ENCODE measurements at places on chromosomes 7 and 10. TPM values are rescaled to one million over a fixed set of nuclear protein-coding genes. Genes with fewer than 3 reads are reported as not detected.

DNA sequence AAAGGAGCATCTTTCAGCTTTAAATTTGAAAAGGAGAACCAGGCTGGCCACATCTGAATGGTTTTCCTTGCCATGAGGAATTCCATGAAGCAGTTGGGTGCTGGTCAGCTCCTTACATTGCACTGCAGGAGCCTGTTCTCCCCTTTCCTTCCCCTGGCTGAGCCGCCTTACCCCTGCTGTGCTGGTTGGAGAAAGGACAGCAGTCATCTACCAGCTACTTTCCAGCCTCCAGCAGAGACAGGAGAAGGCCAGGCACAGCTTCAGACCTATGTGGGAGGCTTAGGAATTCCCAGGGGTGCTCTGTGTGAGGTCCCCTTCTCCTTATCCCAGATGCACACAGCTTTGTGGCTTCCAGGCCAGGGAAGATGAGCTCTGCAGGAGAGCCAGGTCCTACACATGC lies 4.7 kb downstream of the C10orf71 start:
- DNase-seq = no peak
- no peak overlapping the region for H3K4me3 ChIP-seq
- no peak overlapping the region for H3K27ac ChIP-seq
- no peaks in the 10 kb centered on the region for H3K4me1 ChIP-seq
- H3K36me3 ChIP-seq = no peaks in the 10 kb centered on the region

- no peak overlapping the region for H3K27ac ChIP-seq
- H3K27me3 ChIP-seq = no peaks in the 10 kb centered on the region
- H3K36me3 ChIP-seq = no peaks in the 10 kb centered on the region
- DNase-seq = no peak
- no peaks in the 10 kb centered on the region for H3K4me1 ChIP-seq
Measured at GRCh38 chr10:62112963-62113362, 155.7 kb downstream of the RTKN2 start.

DNA sequence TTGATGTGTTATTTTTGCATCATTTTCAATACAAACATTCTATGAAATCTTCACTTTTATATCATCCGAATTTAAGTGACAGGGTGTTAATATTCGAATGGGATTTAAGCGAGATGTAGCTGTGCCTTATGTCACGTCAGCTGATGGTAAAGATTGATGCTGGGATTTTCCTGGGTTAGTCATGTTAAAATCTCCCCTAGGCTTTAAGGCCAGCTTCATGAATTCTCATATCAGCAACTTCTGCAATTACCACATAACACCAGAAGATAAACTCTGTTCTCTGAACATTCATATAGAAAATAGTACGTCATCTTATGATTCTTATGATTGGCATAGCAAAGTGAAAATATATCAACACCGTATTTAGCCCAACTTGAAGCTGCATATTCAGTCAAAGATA lies 669.2 kb downstream of the PCDH15 start:
- no peak overlapping the region for H3K27ac ChIP-seq
- H3K4me3 ChIP-seq = no peak overlapping the region
- H3K27me3 ChIP-seq = no peaks in the 10 kb centered on the region

GRCh38 chr7:1861799-1862458 lies 191.9 kb downstream of the ELFN1 start:
- no peak for DNase-seq
- H3K4me1 ChIP-seq = no peaks in the 10 kb centered on the region
- H3K36me3 ChIP-seq = no peaks in the 10 kb centered on the region
- no peak overlapping the region for H3K4me3 ChIP-seq
- H3K27ac ChIP-seq = no peak overlapping the region
- no peaks in the 10 kb centered on the region for H3K27me3 ChIP-seq

The PI4K2A gene
- 11.0 TPM for total RNA-seq

The LRRD1 gene
- total RNA-seq = not detected

The TRIM56 gene
- 47.9 TPM for total RNA-seq

GRCh38 chr7:157612664-157613561 lies 276.1 kb downstream of the DNAJB6 start:
- no peak overlapping the region for H3K27ac ChIP-seq
- peak; percentile 29 for DNase-seq
- no peaks in the 10 kb centered on the region for H3K27me3 ChIP-seq
- no peaks in the 10 kb centered on the region for H3K4me1 ChIP-seq
- H3K4me3 ChIP-seq = peak overlapping the region; percentile 45

GRCh38 chr7:116741625-116742316 lies 69.8 kb downstream of the MET start:
- DNase-seq = no peak
- H3K36me3 ChIP-seq = no peaks in the 10 kb centered on the region
- H3K4me3 ChIP-seq = no peak overlapping the region
- H3K27ac ChIP-seq = no peak overlapping the region

DNA sequence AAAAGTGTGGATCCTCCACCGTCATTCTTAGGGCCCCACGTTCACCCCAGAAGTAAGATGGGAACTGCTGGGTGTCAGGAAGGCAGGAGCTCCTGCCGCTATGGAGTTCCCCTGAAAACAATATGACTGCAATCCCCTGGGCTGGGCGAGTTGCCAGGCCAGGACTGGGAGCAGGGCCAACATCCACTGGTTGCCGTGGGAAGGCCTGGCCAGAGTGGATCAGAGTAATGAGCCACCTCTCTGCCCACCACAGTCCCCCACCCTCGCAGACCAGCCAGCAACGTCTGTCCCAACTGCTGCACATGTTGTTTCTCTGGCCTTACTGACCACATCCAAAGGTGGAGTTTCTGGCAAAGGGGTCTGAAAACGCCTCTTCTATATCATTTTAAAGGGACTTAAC lies 86.6 kb downstream of the STRA8 start:
- H3K27me3 ChIP-seq = no peaks in the 10 kb centered on the region
- no peak overlapping the region for H3K27ac ChIP-seq
- peak; percentile 54 for DNase-seq
- H3K36me3 ChIP-seq = no peaks in the 10 kb centered on the region
- H3K4me3 ChIP-seq = no peak overlapping the region

GRCh38 chr7:33764752-33765451 lies 140.4 kb upstream of the BMPER start:
- no peaks in the 10 kb centered on the region for H3K4me1 ChIP-seq
- no peak overlapping the region for H3K4me3 ChIP-seq
- H3K27me3 ChIP-seq = no peaks in the 10 kb centered on the region
- no peak overlapping the region for H3K27ac ChIP-seq

- H3K27me3 ChIP-seq = no peaks in the 10 kb centered on the region
- no peak for DNase-seq
- no peak overlapping the region for H3K27ac ChIP-seq
- no peak overlapping the region for H3K4me3 ChIP-seq
Measured at GRCh38 chr10:5532307-5532605, 7.5 kb downstream of the CALML3 start.

DNA sequence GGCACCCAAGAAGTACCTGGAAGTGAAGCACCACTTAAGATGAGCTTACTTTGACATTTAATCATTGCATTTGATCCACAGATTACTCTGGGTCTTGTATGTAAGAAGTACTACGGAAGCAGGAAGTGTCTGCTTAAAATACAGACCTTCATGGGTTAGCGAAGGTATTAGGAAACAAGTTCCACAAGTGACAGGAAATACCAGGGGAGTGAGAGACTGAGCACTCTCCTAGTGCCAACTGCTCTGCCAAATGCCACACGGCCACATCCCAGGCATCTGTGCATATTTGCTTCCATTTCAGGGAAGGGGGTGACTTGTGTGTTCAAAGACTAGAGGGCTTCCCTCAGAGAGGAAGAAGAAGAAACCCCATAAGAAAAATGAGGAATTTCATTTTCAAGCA lies 57.2 kb upstream of the ANK3 start:
- no peaks in the 10 kb centered on the region for H3K27me3 ChIP-seq
- H3K4me1 ChIP-seq = no peaks in the 10 kb centered on the region
- DNase-seq = no peak
- H3K4me3 ChIP-seq = no peak overlapping the region
- no peak overlapping the region for H3K27ac ChIP-seq

- no peak overlapping the region for H3K4me3 ChIP-seq
- H3K36me3 ChIP-seq = no peaks in the 10 kb centered on the region
- peak overlapping the region; percentile 82 for H3K27ac ChIP-seq
- peak; percentile 72 for DNase-seq
- H3K4me1 ChIP-seq = peaks cover 20% of the 10 kb centered on the region
- H3K27me3 ChIP-seq = no peaks in the 10 kb centered on the region
Measured at GRCh38 chr7:318878-319661, 29.1 kb downstream of the FOXL3 start.

DNA sequence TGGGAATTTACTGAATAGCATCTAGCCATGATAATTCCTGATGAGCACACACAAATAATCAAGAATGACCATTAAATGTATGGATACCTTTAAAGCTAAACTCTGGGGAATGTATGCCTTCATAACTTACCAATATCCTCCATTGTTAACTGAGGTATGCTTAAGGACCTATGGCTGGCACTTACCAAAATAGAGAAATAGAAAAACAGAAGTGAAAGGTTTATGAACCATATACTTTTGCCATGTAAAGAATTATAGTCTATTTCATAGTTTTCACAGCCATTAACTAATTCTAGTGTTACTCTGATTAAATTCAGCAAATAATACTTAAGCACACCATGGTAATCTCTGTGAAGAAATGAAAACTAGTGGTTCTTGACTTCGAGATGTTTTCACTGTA lies 1360.6 kb upstream of the LRRTM3 start:
- no peak overlapping the region for H3K27ac ChIP-seq
- no peaks in the 10 kb centered on the region for H3K36me3 ChIP-seq
- H3K4me1 ChIP-seq = no peaks in the 10 kb centered on the region
- no peak for DNase-seq
- no peak overlapping the region for H3K4me3 ChIP-seq
- no peaks in the 10 kb centered on the region for H3K27me3 ChIP-seq

GRCh38 chr10:14358886-14359573 lies 28.3 kb upstream of the FRMD4A start:
- H3K36me3 ChIP-seq = no peaks in the 10 kb centered on the region
- H3K27me3 ChIP-seq = no peaks in the 10 kb centered on the region
- no peaks in the 10 kb centered on the region for H3K4me1 ChIP-seq
- DNase-seq = no peak
- no peak overlapping the region for H3K4me3 ChIP-seq

The PNLIP gene
- total RNA-seq = 5.0 TPM

Data from colonic mucosa (tissue), 4 donors.